Stimulated activated CD4-positive, alpha-beta T cell treated with anti-CD3 and anti-CD28 coated beads, Interleukin-1b, Interleukin-23, amount 100 ng/mL, for 1 hour (primary cell): ENCODE measurements at places on chromosomes 6 and 20.

- DNase-seq: no peak
These were observed 60.8 kb upstream of the RPS6KA2 start for GRCh38 chr6:166687879-166688205.

DNA sequence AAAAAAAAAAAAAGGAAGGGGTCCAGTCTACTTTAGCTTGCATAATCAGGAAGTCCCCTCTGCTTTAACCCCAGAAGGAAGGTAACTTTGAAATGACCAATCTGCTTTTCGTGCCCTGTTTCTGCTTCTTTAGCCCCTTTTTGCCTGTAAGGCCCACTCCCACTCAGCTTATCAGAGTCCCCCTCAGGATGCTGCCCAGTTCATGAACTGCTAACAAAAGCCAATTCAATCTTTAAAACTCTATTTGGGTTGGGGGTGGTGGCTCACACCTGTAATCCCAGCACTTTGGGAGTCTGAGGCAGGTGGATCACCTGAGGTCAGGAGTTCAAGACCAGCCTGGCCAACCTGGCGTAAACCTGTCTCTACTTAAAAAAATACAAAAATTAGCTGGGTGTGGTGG lies 12.3 kb downstream of the GHRH start:
- no peak for DNase-seq

- no peak for DNase-seq
These were observed 7.2 kb upstream of the TRIB3 start for GRCh38 chr20:373171-373890.

GRCh38 chr6:14216946-14217684 lies 99.5 kb downstream of the CD83 start:
- DNase-seq: no peak

GRCh38 chr20:19995220-19995863 lies 21.8 kb upstream of the NAA20 start:
- DNase-seq: no peak

- no peak for DNase-seq
These were observed 87.4 kb upstream of the KCNK16 start for GRCh38 chr6:39409889-39410288.

DNA sequence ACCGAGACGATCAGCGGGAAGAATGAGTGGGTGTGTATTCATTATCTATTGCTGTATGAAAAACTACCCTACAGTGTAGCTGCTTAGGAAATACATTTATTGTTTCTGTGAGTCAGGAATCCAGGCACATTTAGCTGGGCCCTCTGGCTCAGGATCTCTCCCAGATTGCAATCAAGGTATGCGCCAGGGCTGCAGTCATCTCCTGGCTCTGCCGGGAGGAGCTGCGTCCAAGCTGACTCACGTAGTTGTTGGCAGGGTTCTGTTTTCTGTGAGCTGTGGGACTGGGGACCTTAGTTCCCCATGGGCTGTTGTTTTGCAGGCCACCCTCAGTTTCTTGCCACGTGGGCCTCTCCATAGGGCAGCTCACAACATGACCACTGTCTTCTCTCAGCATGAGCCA lies 68.2 kb upstream of the FUCA2 start:
- DNase-seq: no peak

GRCh38 chr6:118876198-118876597 lies 17.8 kb upstream of the ASF1A start:
- no peak for DNase-seq

- DNase-seq: no peak
These were observed 183.0 kb upstream of the TAB2 start for GRCh38 chr6:149134511-149134933.

- no peak for DNase-seq
These were observed 153.3 kb downstream of the QRSL1 start for GRCh38 chr6:106782536-106783285.

DNA sequence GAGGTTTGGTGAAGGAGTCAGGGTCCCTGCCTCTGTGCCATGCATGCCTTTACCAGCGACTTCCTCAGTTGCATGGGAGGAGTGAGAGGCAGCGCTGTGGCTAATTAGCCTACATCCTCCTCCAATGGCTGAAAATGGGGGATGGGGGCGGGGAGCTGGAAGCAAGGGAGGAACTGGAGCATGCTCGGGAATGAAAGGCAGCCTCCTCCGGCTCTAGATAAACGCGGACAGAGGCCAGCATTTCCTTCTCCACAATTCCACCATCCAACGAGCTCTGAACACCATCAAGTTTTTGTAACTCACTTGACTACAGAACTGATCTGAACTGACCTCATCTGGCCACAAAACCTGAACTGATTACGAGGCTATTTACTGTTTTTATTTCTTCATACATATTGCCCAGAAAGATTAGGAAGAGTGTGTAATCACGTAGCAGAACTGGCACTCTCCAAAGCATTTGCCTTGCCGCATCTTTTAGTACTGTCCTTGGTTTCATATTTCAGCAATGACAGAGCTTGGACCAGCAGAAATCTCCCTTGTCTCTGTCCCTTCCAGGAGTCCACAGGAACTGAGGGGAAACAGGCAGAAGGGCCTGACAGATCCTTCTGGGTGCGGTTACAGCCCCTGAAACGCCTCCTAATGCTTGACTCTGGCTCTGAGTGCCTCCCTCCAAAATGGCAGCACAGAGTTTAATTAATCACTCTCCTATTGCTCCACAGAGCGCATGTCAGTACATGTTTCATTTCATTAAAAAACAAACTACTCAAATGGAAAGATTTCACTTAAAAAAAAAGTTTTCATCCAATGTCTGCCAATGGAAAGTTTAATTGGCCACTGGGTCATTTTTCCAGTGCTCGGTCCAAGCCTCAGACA lies 58.2 kb upstream of the TRAF3IP2 start:
- no peak for DNase-seq

DNA sequence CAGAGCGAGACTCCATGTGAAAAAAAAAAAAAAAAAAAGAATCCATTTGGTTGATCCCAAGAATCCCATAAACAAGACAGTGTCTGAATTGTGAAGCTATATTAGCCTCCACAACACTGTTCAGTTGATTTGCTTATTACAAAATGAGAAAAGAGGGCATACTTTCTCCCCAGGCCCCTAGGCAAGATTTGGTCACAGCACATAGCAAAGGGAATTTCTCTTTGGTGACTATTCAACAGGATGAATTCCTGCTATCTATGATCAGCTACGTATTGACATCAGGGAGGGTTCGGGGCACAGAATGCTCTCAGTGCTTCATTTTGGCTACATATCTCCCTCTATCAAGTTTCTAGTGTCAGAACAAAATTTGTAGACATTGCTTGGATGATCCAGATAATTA lies 20.2 kb upstream of the SLC22A3 start:
- no peak for DNase-seq

- DNase-seq: no peak
These were observed 6.0 kb downstream of the SLC24A3 start for GRCh38 chr20:19218411-19218810.

GRCh38 chr6:84411060-84411629 lies 183.7 kb upstream of the CEP162 start:
- DNase-seq: no peak

DNA sequence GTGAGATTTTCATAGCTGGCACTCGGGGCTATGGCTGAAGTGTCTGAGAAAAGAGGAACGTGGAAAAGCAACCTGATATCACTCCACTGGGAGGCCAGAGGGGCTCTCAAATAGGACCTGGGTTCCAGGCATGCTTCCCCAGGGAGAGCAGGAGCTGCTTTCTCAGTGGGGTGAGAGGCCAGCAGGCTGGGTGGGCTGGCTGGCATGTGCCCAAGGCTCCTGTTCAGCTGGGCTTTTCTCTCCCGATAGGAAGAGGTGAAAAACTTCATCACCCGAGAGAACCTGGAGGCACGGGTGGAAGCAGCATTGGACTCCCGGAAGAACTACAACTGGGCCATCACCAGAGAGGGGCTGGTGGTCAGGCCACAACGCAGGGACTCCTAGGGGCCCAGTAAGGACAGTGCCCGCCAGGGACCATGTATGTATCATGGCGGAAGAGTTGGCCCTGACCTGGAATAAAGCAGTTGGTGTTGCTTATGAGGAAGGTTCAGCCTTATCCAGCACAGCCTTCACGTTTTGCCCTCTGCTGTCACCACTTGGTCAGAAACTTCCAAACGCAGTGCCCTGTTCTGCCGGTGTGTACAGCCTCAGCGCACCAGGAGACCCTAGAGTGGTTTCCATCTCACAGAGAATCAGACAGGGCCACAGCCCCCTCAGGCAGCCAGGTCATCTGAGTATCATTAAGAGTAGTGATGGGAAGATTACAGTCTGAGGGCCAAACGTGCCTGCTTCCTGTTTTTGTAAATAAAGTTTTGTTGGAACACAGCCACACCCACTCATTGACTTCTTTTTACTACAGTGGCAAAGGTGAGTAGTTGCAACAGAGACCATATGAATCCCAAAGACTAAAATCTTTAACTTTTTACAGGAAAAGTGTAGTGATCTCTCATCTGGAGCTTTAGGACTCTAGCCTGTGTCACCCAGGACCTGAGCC lies 1.9 kb downstream of the MRPS26 start:
- DNase-seq: no peak

GRCh38 chr20:36666181-36666740 lies 20.3 kb upstream of the SLA2 start:
- no peak for DNase-seq

DNA sequence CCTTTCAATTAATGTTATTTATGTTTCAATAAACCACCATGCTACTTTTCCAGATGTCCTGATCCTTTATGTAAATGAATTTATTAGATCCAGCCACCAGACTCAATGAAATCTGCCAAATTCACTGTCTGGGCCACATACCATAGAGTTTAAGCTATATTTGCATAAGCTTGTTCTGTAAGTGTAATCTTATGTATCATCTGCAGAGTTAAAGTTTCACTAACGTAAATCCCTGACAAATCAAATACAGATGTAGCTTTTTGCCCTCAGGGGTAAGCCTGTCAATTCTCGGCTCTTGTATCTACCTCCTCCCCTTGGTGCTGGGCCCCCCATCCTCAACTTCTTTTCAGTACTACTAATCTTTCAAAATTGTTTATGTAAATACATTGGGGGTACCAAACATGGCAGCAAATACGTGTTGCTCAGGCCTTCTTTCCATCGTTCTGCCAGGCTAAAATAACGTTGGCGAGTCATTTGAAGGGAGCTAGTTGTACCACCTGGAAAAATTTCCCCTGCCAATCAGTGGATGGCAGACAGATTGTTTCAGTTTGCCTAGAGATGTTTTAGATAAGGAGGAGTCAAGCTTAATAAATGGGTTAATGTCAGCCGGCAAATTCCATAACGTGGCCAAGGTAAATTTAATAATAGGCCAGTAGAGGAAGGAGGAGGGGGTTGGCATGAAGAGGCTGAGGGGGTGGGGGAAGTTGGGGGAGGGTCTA lies 79.6 kb downstream of the RPS12 start:
- no peak for DNase-seq

DNA sequence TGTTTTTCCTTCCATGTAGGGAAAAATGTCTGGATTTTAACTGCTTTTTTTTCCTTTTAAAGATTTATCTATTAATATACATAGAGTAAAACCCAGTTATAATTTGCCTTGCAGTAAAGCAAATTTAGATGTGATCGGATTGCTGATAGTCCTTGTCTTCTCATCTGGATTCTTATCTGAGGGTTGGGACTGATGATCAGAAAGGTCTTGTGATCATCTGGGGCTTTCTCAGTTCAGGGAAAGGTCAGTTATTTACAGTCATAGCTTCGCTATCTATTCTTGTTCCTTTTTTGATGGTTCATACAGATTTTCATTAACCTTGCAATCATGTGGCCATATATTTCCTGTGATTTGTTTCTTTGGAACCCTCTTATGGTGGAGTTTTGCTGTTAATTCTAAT lies 63.8 kb upstream of the CLDN20 start:
- DNase-seq: no peak

GRCh38 chr6:103269581-103269980 lies 1590.1 kb downstream of the HACE1 start:
- DNase-seq: no peak

DNA sequence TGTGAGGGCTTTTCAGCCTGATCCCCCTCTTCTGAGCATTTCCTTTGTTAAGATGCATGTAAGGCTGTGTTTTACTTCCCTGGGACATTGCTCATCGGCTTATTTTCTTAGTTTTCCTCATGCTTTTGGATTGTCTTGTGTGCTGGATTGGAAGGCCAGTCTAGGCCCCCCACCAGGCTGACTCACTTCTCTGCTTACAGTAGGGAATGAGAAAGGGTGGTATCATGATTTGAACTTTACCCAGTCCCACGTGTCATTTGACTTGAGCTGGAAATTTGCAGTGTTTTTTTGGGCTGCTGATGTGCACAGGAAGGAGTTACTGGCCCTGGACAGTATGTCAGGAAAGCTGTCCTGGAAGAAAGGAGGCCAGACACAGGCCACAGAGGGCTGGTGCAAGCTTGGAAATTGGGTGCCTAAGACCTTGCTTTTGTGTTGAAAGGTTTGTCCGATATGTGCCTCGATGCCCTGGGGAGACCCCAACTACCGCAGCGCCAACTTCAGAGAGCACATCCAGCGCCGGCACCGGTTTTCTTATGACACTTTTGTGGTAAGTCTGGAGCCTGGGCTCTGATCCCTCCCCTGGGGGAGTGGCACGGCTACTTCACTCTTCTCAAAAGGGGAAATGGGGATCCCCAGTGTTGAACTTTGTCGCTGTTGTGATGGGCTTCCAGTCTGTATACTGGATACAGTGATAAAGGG lies 12.8 kb downstream of the RNF114 start:
- DNase-seq: no peak

GRCh38 chr6:29510202-29510601 lies 22.4 kb upstream of the MAS1L start:
- no peak for DNase-seq

GRCh38 chr6:15580326-15580725 lies 82.5 kb downstream of the DTNBP1 start:
- no peak for DNase-seq

DNA sequence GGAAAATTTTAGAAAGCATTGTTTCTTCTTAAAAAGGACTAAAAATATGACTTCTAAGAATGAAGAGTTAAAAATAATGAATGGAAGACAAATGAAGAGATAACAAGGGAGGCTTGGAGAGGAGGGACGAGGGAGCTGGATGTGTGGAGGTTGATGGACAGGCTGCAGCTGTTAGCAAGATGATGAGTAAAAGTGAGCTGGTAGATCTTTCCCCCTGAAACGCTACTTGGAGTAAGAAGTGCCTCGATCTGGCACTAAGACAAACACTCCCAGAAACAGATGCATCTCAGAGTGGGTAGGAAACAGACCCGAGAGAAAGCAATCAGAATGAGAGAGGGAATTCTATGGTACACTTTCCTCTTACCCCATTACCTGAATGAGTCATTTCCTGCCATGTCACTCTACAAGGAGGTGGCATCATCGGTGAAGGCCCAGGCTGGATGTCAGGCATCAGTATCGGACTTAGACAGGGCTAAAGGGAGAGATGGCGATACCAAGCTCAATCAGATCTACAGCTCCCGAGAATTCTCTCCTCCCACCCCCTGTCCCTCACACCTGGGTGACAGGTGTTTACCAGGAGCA lies 154.1 kb upstream of the BMP2 start:
- DNase-seq: no peak

- DNase-seq: no peak
These were observed 12.8 kb downstream of the GABRR2 start for GRCh38 chr6:89302195-89302770.
